NCI-H1105 treated with DMSO at 0.1 percent for 48 hours (cell line): ENCODE measurements at places on chromosomes 11 and 22.

DNA sequence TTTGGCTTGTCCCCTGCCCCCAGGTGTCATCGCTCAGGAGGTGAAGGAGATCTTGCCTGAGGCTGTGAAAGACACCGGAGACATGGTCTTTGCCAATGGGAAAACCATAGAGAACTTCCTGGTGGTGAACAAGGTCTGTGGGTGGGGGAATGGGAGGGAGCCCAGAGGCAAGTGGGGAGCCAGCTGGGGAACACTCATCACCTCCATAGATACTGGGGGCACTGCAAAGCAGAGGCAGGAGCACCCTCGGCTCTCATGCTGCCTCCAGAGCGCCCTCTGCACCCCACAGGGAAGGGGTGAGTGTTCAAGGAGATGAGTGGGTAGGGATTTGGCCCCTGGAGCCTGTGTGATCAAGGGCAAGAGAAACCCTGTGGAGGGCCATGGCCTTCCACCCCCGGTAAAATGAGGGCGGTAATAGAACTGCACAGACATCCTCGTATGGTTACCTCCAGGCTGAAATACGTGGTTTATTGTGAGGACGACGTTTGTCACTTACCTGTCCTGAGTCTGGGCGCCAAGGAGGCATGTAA lies 14.0 kb downstream of the TMEM258 start:
- no peak for DNase-seq

DNA sequence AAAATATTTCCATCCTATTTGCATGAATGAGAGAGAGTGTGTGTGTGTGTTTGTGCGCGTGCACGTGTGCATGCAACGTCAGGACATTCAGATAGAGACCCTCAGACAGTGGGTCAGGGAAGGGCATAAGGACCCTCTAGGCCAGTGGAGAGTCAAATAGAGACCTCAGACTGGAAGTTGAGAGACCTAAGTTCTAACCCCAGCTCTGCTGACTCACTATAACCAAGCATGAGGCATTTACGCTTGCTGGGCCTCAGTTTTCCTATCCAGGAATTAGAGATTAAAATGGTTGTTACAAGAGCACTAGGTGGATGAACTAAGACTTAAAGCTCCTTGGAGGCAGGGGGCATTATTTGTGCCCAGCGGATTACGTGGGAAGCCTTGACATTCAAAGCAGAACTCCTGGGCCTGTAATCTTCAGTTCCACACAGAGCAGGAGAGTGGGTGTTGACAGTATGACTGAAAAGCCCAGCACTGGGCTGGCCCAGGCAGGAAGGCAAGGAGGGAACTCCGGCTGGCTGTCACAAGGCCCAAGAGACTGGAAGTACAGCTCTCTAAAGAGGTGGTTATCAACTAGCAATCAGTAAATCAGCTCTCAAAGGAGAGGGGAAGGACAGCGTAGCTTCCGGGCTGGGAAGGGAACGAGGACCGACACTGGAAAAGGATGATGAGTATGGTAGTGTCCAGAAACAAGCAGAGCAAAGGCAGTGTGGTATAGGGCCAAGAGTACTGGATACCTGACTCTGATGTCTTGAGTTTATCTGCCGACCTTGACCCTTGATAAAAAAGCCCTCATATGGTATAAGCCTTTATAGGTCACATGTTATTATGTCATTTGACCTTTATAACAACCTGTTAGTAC lies 9.2 kb downstream of the RHOG start:
- DNase-seq: no peak

DNA sequence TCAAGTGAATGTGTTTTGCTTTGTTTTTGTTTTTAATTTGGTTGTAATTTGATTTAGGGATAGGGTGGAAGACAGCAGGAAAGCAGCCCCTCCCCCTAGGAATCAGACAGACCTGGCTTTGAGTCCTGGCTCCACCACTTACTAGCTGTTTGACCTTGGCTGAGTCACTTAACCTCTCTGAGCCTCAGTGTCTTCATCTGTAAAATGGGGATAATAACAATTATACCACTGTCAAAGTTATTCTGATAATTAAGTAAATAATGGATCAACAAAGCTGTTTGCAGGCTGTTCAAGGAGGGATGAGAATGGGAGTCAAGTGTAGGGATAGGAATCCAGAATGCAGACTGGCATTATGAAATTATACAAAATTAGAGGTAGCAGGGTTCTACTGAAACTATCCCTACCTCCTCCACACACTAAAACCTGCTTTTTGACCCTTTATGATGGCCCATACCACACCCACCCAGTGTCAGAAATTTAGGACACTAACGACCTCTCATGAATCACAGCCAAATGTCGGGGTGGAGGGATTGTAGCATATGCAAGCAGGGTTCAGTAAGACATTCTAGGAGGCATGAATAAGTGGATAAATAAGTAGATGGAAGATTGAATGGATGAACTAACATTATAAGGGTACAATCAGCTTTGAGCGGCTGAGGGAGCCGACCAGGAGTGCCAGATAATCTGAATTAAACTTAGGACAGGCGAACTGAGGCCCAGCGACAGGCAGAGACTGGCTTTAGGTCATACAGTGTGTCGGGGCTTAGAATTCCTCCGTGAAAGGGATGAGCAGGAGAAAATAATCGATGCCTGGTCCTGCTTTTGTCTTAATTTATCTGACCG lies 974 bp downstream of the ANAPC15 start:
- no peak for DNase-seq

DNA sequence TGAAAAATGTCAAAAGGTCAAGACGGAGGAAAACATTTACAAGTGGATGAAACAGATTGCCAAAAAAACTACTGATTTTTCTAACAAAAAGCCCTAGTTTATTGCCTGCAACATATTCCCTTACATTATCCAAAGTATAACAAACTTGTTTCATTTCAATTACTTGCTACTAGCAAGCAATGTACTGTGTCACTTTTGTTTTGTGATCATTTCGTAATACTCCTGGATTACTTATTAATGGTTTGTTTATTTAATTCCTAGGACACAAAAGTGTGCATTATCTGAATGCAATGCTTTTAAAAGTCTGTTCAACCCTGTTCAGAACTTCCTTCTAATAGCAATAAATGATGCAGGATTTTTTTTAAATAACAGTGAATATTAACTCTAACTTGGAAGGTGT lies 50.9 kb downstream of the CCDC34 start:
- no peak for DNase-seq

DNA sequence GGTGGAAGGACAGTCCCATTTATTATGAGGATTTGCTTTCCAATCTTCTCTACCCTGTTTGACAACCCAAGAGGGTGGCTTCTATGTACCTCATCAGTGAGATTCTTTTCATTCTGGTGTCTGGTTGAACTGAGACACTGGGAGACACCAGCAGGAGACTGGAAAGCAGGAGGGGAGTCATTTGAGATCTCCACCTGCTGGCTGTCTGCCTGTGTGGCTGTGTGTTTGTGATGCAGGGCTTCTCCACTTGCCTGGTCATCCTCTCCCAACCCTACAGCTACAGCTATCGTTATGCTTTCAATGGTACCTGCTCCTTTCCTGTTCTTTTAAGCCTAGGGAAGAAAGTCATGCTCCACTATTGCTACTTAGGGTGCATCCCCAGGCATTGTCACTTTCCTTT lies 48.6 kb downstream of the MRGPRX1 start:
- no peak for DNase-seq

DNA sequence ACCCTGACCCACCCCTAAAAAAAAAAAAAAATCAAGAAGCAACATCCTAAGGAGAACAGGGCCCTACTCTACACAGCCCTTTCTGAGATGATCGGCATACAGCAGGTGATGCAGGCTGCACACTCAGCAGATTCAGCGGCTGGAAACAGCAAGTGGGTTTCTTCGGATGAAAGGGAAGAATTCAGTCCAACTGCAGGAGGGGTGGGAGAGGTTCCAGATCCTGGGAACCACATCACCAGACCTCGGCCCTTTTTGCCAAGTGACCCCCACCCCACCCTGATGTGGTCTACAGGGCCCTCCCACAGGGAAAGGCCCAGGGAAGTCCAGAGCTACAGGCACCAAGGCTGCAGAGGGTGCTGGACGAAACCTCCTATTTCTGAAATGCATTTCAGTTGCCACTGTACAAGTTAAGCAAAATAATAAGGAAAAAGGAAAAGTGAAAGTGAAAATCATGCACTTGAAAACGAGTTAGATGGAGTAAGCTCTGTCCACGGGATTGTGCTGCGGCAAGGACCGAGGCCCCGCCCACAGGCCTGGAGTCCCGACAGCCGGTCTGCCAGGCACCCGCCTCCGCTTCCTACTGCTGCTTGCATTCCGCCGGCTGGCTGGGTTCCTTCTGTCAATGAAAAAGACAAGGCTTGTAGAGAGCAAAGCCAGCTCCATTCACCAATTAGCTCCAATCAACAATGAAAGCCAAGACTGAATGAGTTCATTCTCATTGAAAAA lies 16.0 kb upstream of the PHLDA2 start:
- no peak for DNase-seq

- no peak for DNase-seq
Measured at GRCh38 chr11:96275801-96276594, 67.0 kb downstream of the MAML2 start.

DNA sequence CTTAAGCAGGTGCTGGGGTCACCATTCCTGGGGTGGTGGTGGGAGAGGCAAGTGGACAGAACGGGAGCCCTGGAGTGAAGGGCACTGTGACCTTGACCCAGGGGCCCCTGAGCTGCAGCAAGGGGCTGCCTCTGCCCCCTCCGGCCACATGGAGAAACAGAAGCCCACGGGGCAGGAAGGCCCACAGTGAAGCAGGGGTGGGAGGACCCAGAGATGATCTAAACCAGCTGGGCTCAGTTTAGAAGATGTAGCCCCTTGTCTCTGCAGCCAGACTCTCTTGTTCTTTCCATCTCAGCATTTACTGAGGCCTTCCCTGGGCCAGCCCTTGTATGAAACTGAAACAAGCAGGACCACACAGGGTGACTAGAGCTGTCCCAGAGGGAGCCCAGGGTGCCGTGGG lies 30.5 kb downstream of the WNT11 start:
- DNase-seq: no peak

DNA sequence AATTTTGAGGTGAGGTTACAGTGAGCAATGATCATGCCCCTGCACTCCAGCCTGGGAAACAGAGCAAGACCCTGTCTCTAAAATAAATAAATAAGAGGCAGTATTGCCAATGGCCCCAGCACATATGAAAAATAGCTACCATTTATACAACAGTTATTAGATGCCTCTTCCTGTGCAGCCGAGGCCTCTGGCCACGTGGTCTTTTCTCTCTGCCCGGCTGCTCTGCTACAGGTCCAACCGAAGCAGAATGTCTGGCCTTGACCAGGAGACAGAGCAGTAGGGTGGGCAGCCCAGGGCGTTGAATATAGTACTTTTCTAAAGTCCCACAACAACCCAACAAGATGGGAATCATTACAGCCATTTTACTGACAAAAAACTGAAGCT lies 12.4 kb upstream of the OAF start:
- no peak for DNase-seq

DNA sequence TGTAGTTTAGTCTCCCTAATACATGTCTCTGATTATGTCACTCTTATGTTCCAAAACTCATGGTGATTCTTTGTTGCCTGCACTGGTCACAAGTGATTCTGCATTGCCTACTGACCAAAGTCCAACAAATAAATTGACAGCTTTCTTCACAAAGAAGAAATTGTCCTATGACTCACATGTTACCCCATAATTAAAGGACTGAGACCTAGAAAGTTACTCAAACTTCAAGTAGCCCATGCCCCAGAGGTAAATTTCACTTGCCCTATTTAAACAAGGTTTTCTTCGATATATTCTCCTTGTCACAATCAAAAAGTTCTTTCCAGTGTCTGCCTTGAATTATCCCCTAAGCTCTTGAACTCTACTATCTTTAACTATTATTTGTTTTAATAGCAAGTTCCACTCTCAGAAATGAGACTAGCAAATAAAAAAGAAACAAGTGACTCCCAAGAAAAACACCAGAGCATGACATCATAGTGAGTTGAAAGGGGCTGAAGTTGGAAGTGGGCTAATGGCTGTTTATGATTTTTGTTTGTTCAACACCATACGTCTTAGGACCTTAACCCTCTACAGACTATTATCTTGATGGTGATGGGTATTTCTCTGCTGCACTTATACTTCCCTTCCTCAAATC lies 94.5 kb upstream of the BLID start:
- DNase-seq: no peak

- peak; percentile 14 for DNase-seq
Measured at GRCh38 chr11:112453601-112454577, 193.2 kb upstream of the PLET1 start.

DNA sequence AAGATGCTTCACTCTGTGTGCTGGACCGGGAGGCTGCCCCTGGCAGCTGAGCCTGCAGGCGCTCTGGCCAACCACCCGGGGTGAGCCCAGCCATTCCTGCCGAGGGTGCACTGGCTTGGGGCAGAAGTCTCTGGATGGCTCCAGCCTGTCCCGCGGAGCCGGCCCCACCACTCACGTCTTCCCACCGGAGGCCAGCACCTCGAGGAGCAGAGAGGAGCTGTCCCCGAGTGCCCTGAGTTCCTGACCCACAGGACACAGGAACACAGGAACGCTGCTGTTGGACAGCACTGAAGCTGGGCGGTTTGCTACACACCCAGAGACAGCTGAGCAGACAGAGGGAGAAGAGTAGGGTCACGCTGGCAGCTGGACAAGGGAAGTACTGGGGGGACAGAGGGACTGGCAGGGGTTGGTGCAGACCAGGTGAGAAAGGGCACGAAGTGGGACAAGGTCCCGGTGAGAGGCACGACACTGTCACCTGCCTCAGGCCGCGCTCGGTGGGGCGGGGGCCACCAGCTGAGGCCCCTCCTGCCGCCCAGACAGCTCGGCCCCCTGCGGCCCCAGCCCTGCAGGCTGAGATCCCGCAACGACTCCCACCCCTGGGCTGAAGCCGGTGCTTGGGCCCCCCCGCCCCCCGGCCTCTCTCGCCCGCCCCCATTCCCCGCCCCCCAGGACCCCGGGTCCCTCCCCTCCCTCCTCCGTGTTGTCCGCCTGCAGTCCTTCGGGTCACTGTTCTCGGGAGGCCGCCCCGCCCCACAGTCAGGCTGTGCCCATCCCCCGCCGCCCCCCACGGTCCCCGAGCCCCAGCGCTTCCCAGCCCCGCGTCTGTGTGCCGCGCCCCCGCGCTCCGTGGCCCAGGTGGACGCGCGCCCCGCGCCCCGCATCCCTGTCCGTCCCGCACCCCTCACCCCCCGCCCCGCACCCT lies 624 bp upstream of the B4GALNT4 start:
- DNase-seq: no peak

GRCh38 chr22:24699876-24700275 lies 74.6 kb downstream of the PIWIL3 start:
- DNase-seq: no peak

DNA sequence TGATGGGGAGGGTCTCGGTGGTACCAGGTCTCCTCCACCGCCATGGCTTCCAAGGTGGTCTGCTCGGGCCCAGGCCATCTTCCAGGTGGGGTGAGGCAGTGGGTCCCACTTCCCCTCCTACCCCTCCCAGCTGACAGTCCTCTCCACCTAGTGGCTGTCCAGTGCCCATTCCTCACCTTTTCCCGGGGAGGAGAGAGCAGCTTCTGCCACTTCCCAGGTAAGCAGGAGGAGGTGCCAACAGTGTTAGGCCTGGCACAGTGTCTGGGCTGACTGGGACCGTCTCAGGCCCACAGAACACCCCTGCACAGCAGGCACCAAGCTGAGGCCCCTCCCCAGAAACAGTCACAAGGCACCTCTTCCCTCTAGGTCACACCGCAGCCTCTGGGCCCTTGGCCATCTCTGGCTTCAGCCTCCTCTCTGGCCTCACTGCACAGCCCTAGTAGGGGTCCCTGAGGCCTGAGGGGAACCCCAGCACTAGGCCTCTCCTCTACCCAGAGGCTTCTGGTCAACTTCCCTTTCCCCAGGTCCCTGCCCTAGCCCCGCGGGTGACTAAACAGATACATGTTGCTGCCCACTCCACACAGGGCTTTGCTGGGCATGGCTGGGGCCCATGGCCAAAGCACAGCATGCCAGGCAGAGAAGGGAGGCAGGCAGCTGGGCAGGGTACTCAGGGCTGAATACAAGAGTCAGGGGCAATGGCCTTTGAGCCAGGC lies 2.3 kb upstream of the ANKRD13D start:
- no peak for DNase-seq

- DNase-seq: no peak
Measured at GRCh38 chr11:1466784-1467183, 19.8 kb downstream of the MOB2 start.
